ENCODE measurements at places on chromosomes 12 and 14.

DNA sequence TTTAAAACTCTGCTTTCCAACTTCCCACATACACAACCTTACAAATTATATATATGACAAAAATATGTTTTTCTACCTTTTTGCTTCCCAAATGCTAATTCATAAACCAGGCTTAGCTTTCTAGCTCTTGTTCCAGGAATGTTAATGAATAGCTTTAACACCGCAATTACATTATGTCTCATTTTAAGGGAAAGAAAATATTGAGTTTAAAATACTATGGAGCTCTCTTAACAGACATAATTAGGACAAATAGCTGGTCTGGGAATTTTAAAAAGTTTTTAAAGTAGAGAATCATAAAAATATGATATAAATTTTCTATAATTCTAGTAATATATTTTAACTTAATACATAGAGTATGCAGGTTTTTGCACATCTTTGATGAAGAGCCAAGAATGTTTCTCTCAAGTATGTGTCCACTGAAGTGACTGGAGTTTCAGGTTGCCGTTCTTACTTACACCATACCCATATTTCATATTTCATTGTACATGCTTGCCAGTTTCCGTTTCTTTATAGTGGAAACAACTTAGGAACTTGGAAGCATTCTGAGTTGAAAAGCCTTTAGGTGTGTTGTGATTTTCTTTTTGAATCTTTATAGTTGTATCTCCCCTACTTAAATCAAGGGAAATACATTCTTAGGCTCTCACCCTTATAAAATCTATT lies 90.6 kb upstream of the SLCO1C1 start:
- DNase-seq = no peak

- DNase-seq = no peak
Measured at GRCh38 chr12:64733857-64734256, 25.3 kb downstream of the GNS start.

- DNase-seq = no peak
Measured at GRCh38 chr14:94423453-94424056, 29.0 kb downstream of the SERPINA11 start.

- DNase-seq = no peak
Measured at GRCh38 chr14:95530473-95531276, 4.2 kb upstream of the GLRX5 start.

- no peak for DNase-seq
Measured at GRCh38 chr14:75877292-75877691, 104.5 kb downstream of the TGFB3 start.

- DNase-seq = no peak
Measured at GRCh38 chr14:82342596-82342995, 808.9 kb upstream of the SEL1L start.

DNA sequence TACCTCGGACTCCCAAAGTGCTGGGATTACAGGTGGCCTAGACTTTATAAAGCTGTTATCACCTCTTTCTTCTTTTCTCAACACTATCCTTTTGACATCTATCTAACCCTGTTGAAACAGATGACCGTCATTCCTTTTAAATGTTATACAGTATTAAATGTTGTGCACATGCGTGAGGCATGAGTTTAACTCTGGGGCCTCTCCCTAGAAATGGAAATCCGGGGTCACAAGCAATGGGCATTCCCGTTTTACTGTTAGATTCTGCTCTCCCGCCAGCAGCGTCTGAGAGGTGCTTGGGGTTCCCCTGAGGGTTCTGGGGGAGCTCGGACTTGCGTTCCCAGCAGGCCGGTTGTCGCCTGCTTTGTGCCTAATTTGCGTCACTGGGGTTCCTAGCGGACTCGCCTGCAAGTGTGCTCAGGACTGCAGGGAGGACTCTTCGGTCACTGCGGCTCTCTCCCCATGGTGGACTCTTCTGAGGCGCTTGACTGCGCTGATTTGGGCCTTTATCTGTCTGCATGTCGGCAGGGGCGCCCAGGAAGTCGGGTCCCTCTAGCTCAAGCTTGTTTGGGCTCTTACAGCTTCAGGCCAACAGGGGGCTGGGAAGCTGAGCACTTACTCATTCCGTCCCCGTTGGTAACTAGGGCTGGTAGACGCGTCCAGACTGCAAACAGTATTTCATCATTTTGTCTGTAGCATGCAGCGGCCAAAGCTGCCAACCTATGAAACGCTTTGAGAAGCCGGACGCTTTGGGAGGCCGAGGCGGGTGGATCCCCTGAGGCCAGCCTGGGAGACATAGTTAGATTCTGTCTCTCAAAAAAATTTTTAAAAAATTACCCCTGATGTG lies 1.2 kb upstream of the RAN start:
- DNase-seq = peak; percentile 84

DNA sequence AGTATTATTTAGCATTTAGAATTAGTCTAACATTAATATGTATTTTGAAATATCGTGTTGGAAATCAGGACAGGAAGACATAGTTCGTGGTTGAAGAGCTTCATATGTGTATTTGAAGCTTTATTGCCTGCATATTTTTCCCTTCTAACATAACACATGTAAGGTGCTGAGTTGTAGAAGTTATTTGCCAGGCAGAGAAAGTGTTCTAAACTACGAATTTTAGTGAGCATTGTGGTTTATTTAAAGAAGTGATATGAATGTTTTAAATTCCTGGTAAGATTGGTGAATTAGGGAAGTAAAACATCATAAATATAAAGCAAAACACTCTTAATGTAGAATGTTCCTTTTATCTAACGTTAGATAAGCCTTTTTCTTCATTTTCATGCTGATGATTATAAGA lies 2.5 kb downstream of the RASSF3 start:
- no peak for DNase-seq

DNA sequence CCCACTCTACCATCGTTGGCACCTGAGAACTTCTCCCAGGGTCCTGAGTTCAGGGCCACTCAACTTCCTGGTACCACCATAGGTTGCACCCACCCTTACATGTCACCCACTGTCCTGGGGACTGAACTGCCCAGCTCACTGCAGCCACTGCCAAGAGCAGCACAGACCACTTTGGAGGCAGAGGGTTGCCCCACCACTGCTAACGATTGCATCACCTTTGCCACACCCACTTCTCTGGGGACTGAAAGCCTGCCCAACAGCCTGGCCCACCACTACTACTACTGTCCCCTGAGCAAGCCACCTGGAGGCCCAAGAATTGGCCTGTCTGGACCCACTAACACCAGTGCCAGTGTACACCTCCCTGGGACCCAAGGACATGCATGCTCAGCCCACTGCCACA lies 27.6 kb downstream of the CACNA2D4 start:
- no peak for DNase-seq

DNA sequence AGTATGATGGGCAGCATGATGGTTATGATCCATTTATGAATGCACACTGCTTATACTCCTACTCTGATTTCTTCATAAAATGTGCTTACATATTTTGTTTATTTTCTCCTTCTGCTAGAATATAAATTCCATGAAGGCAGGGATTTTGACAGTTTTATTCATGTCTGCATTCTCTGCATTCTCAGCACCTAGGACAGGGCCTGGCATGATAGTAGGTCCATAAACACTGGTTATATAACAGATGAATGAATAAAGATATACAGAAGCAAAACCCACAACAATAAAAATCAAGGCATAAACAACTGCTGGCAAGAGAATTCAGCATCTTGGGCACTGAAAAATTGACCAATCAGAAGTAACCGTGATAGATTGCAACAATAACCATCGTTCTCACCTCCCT lies 115.4 kb downstream of the WIF1 start:
- DNase-seq = no peak

GRCh38 chr14:89060191-89060590 lies 235.7 kb downstream of the TTC8 start:
- no peak for DNase-seq

DNA sequence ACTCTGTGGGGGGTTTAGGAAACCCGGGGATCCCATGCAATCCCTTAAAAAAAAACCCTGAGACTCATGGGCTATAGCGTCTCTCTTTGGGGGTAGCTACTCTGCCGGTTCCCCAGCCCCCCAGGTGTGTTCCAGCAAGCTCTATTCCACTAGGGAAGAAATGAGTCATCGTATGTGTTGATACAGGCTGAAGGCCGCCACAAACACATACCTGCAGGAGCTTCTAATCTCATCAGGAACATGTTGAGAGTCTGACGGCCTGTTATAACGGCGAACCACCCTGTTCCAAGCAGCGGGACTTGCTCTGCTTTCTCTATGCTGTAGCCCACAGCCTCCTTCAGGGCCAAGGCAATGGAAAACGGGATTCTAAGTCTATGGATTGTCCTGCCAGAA lies 977 bp upstream of the KRT5 start:
- DNase-seq = no peak

- DNase-seq = no peak
Measured at GRCh38 chr12:84969226-84969625, 56.6 kb upstream of the SLC6A15 start.

- no peak for DNase-seq
Measured at GRCh38 chr14:52003324-52003723, 14.0 kb downstream of the RTRAF start.

DNA sequence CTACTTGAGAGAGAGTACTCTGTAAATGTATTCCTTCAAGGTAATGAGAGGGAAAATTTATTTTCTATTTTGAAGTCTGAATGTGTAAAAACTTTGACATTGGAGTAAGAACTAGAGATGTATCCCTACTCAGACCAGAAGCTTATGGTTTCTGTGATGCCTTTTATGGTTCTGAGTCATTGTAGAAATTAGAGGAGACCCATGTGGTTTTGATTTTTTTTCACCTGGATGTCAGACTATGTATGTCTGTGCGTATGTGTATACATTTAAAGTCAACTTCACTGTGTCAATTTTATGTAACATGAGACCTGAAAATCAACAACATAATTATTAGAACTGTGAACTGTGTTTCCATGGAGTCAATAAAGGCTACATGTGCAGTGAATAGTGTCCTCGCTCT lies 302.0 kb downstream of the TRHDE start:
- no peak for DNase-seq

Data from T-helper 1 cell (primary cell).